ENCODE measurements at places on chromosomes 12 and 14.

- DNase-seq, result no peak
Observed at GRCh38 chr14:51053157-51053556, 41.7 kb downstream of the TRIM9 start.

DNA sequence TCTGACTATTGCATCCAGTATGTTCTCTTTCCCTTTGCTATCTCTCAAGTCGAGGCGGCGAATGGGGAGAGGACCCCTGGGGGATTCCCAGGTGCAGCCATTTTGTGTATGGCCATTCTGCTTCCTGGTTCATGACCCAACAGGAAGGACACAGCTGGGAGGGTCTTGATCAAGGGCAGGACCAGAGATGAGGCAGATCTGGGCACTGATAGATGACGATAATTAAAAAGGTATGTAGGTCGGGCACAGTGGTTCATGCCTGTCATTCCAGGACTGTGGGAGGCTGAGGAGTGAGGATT lies 73.9 kb downstream of the EID3 start:
- DNase-seq, result no peak

DNA sequence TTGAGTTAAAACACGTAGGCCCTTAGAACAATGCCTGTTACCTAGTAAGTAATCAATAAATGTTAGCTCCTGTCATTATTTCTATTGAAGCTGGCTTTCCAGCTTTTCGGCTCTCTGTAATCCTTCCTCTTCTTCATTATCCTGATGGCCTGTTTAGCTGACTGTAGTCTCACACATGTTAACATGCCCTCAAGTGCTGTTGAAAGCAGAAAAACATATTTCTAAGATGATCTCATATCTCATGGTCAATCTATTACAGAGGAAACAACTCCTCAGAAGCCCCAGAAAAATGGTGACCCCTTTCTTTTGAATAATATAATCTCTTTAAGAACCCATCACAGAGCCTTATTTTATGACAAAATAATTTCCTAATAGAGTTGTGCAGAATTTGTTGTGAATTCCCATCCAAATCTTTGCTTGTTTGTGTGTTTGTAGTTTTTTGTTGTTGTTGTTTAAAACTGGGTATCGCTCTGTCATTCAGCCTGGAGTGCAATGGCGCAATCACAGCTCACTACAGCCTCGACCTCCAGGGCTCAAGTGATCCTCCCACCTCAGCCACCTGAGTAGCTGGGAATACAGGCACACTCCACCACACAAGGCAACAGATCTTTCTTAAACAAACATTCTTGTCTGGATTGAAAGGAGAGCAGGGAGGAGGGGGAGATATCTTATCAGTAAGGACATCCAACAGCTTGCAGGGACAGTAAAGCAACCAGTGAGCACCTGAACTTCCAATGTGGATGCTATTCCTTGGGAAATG lies 242.5 kb upstream of the CAND1 start:
- no peak for DNase-seq

DNA sequence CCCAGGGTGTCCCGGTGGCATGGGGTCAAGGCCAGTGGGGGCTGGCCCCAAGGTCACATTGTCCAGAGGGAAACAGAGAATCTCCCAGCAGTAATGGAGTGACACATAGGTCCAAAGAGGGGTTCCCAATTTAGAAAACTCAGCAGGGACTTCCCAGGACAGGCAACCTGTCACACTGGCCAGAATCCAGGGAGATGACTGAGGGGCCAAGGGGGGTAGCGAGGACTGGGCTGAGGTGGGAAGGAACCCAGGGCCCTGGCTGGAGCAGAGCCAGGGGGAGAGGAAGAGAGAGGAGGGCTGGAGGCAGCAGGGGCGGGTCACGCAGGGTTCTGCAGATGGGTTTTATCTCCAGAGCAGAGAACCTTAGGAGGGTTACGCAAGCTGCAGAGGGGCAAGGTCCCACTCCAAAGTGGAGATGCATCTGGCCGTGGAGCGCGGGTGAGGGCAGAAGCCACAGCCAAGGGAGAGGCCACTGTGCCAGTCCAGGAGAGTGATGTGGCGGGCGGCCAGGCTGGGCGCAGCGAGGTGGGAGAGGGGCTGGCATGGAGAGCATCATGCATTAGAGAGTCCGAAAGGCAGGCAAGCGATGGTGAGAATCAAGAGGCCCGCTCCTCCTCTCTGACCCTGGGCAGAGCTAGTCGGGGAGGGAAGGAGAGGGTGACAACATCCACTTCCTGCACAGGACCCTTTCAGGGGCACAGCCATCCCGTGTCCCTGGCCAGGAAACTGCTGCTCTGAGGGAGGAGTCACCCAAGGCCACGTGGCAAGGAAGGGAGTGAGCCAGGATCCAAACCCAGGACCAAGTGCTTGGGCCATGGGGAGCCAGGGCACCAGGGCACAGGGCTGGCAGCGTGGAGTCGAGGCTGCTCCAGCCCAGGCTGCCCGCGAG lies 29.0 kb downstream of the NCOR2 start:
- no peak for DNase-seq

All from stimulated activated CD8-positive, alpha-beta memory T cell treated with anti-CD3 and anti-CD28 coated beads, Interleukin-15, amount 100 ng/mL, for 48 hours (primary cell).